ENCODE measurements at places on chromosomes 6 and 20.

GRCh38 chr6:121549736-121550135, 114.3 kb downstream of the GJA1 start:
- no peak for DNase-seq

- no peak for DNase-seq
Measured at GRCh38 chr20:18634501-18634900, 46.6 kb downstream of the DTD1 start.

- no peak for DNase-seq
Measured at GRCh38 chr6:161073930-161074329, 82.4 kb downstream of the MAP3K4 start.

- DNase-seq, result peak; percentile 43
Measured at GRCh38 chr20:10047427-10047826, 12.6 kb downstream of the ANKEF1 start.

DNA sequence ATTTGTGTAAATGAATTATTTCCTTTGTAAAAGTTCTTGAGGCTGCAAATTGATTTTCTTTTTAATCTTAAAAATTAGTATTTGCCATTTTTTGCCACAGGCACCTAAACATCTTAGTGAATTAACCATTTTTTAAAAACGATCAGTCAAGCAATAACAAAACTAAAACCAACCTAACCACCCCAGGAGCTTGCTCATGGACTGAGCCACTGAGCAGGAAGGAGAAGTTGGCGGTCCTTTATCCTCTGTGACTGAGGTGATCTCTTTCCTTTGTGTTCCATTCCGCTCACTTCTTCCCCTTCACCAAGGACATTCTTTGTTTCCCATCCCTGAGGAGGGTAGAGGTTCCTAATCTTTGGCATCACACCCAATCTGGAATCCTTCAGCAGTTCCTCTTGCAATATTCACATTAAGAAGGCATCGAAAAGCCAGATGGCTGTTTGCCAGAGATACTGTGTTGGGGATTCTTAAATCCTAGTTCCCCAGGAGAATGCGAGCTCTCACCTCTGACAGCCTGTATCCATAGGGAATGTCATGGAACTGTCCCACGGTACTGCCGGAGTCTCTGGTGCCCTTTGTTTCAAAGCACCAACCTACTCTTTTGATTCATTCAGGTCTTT, 30.5 kb downstream of the RPRD1B start:
- no peak for DNase-seq

GRCh38 chr6:159984268-159984786, 15.4 kb downstream of the IGF2R start:
- no peak for DNase-seq

GRCh38 chr6:127202676-127203075, 64.0 kb upstream of the RNF146 start:
- DNase-seq, result no peak

- no peak for DNase-seq
Measured at GRCh38 chr20:52668626-52669025, 303.5 kb upstream of the TSHZ2 start.

DNA sequence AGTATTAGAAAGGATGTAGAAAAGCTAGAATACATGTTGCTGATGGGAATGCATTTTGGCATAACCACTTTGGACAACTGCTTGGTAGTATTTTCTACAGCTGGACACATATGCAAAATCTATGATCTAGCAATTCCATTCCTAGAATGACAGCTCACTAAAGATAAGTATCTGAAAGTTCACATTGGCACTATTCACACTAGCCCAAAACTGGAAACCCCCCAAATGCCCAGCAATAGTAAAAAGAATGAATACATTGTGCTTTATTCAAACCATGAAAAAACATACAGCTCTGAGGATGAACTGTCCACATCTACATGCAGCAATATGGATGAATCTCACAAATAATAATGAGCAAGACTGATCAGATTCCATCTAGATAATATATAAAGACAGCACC, 79.0 kb downstream of the PPP1R3G start:
- DNase-seq, result no peak

GRCh38 chr6:90098001-90098531, 198.6 kb downstream of the BACH2 start:
- DNase-seq, result no peak

GRCh38 chr20:62820208-62820961, 3.5 kb downstream of the COL9A3 start:
- DNase-seq, result no peak

DNA sequence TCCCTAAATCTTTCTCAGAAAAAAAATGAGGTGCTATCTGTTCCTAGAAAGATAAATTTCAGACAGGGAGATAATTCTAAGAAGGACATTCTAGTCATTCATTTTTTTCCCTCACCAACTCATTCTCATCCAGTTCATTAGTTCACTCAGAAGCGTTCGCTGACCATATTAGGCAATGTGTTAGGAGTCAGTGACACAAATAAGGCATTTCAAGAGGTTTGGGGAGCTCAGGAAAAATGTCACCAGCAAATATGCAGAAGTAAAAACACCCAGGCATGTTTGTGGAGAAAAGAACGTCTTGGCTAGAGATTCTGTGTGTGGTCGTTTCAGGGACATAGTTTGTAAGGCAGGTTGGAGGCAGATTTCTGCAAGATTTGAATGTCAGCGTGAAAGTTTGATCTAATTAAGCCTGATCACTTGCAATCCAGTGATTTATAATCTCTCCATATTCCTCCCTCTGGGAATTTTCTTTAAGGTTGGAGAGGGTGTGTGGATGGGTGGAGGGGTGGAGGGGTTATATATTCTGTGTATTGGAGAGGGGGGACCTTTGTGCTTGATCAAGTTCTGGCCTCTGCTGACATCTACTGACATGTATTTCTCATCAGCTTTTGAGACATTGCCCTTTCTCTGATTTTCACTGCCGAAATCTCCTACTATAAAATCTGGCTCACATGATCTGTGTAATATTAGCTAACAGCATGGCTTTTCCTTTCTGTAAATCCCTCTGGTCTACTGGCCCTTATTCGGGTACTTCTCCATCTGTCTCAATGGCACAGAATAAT, 3.6 kb downstream of the MYCT1 start:
- DNase-seq, result no peak

- DNase-seq, result no peak
Measured at GRCh38 chr20:19737025-19737424, 21.0 kb upstream of the RIN2 start.

- DNase-seq, result no peak
Measured at GRCh38 chr20:61900011-61900944, 165.4 kb downstream of the TAF4 start.

DNA sequence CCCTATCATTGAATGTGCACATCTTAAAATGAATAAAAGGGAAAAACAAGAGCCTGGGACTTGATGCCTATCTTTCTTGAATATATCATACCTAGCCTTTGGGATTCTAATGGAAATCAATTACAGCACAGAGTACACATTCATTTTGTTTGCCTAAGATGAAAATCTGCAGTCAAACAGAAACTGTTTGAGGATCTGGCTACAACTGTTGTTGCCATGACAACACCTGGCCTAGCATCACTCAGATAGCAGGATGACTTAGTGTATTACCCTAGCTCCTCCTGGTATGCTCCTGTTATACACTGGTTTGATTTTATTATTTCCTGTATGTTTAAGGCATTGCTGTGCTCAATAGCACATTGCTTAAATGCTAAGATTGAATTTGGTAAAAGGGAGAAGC, 71.5 kb upstream of the LAMP5 start:
- no peak for DNase-seq

DNA sequence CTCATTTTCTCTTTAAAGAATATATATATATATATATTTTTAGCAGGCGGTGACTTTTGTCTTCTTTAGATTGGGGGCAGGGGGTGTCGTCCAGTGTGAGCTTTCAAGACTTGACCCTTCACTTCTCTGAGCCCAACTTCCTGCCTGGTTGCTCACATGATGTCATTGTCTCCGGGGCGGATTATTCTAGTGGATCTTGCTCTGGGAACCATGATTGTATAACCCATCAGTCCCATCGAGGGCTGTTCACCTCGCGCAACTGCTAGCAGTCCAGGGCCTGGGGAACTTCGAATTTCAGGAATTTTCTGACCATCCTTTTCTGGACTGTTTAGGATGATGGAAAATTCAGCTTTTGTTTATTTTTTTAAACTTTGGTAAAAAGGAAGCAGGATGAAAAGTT, 1.0 kb downstream of the IGF2R start:
- peak; percentile 45 for DNase-seq

DNA sequence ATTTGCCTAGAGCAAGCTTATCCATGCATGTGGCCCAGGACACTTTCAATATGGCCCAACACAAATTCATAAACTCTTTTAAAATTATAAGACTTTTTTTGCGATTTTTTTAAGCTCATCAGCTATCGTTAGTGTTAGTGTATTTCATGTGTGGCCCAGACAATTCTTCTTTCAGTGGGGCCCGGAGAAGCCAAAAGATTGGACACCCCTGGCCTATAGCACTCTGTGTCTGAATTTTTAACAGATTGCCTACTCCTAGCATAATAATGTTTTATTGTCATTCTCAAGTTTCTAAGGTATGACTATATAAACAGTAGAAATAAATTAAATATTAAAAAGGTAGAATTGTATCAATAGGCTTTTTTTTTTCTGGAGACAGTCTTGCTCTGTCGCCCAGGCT, 48.6 kb upstream of the LOC128125822 start:
- no peak for DNase-seq

DNA sequence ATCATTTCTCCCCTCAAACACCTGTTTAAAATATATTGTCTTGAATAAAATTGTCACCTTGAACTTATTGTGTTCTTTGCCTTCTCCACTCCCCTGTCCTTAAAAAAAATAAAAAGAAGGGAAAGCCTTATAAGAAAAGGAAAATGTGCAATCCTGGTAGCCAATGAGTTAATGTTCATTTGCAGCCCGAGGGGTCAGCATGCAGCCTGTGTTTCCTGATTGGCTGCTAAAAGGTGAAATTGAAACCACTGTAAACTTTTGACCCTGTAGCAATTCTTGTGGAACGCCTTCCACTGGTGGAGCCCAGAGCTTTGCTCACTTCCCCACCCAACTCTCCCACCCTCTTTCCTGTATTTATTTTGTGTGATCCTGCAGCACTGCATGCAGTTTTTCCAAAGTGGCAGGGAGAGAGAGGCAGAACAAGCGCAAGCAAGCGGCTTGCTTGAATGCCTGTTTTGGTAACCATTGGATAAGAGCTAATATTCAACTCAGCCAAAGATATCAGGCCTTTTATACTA, 74.9 kb downstream of the NCOA3 start:
- DNase-seq, result no peak

DNA sequence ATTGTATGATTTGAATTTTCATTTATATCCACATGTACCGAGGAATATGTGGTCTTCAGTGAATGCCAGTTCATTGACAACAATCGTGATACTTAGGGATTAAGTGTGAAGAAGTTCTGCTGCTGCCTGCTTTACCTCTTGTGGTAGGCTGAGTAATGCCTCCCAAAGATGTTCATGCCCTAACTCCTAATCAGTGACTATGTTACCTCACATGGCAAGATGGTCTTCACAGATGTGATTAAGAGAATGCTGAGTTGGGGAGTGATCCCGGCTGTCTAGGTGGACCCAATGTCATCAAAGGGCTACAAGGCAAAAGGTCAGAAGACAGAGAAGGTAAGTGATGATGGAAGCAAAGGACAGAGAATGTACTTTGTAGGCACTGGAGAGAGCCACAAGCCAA, 181.0 kb downstream of the FOXC1 start:
- DNase-seq, result no peak

DNA sequence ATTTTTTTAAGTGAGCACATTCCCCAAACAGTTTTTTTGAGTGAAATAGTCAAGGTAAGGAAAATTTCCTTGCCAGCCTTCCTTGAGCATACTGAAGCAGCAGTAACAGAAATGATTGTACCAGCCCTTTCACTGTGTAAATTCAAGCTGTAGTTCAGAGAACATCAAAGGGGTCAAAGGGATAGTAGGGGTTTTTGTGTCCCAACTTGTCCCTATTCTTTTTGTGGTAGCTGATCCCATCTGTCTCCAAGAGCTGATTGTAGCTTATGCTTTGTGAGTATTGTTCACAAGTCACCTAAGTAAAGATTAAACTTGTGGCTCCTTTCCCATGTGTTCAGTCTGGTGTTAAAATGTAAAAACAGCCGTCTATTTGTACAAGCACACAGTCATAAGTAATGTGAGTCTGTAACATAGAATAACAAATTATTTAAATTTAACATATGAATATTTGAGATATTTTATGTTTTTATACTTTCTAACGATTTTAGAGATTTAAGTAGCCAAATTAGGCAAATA, 185.0 kb downstream of the CENPW start:
- no peak for DNase-seq

DNA sequence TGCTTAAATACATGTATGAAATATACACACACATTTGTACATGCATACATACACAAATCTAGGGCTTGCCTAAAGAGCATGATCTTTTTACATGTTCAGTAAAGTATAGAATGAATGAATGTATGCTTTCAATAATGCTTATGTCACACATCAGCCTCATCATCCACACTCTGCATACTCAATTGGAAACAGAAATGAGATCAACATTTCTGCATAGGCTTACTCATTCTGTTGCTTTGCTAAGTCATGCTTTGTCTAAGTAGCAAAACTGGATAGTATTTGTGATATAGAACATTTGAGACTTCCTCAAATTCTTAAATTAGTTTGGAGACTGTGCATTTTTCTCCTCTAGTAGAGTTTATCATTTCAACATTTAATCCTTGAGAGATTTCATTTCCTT, 343.3 kb downstream of the ADGRB3 start:
- no peak for DNase-seq

GRCh38 chr20:53606364-53606985, 12.8 kb upstream of the ZNF217 start:
- no peak for DNase-seq

DNA sequence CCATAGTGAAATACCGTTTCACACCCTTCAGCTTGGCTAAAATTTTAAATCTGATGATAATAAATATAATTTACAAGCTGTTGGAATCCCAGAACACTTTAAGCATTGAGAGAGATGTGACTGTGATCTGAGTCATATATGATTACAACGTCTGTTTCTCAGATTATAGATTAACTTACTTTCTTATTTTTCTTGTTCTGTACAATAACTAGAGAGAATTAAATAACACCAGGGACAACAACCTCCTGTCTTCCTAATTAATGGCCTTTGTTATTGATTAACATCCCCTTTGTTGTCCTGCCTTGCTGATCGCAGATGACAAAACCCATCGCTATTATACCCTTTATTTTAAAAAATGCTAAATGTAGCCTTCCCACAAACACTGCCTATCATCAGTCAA, 87.8 kb upstream of the EZR start:
- DNase-seq, result no peak

- no peak for DNase-seq
Measured at GRCh38 chr6:129889580-129889979, 28.5 kb upstream of the TMEM244 start.

- no peak for DNase-seq
Measured at GRCh38 chr20:53466279-53466678, 127.4 kb downstream of the ZNF217 start.

GRCh38 chr20:58995461-58996225, 11.4 kb downstream of the CTSZ start:
- no peak for DNase-seq

DNA sequence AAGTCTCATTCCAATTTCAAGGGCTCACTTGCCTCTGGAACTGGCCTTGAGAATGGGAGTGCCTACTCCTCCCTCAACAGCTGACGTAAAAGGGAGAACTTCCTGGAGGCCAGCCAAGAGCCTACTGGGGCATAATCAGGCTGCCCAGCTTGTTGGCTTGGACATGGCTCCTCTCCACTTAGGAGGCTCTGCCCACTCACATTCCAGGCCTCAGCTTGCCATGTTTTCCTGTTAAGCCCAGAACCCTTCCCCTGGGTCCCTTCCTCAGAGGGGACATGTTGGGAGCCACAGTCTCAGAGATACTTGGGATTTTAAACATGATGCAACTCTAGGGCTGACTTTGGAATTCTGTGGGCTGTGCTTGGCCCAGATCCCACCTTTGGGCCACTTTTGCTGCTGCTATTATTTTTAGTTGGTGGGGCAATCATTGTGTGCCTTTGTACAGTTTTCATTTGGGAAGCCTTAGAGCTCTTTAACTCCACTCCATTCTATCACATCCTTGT, 31.5 kb upstream of the ADTRP start:
- DNase-seq, result no peak
